Activated T-cell treated with anti-CD3 and anti-CD28 coated beads, Interleukin-2, amount 50 U/mL, for 72 hours (primary cell): ENCODE measurements at places on chromosomes 7 and 10.

DNA sequence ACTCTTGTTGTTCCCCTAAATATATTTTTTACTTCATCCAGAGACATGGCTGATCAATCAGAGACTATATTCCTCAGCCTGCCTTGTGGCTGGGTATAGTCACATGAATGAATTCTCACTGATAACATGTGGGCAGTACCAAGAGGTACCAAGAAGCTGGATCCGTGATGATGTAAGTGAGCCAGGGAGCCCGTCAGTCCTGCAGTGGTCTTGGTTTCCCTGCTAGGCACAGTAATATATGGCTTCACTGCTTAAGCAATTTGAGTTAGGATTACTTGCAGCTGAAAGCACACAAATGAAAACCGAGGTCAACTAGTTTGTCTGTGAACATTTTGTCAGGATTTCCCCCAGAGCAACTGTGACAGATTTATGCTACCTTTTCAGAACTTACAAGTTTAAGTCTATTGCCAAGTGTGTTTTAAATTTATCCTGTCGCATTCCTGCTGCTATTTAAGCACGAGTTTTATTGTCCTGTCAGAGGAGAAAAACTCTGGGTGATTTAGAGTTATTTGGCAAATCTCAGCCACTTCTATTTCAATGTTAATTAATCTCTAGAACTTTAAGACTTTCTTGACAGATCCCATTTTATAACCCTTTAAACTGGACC lies 381.8 kb downstream of the PHF14 start:
- DNase-seq: no peak

DNA sequence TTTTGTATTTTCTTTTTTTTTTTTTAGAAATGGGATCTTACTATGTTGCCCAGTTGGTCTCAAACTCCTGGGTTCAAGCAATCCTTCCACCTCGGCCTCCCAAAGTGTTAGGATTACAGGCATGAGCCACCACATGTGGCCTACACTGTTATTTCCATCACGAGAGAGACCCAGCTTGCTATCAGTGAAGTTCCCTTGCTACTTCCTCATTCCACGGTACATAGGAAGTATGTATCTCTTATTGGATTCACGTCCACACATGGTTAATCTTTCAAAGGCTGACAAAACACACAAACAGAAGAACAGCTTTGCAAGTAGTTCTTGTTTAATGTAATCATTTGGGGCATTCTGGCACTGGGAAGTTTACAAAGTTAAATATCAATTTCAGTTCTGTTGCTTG lies 50.9 kb downstream of the DCLRE1A start:
- DNase-seq: no peak

DNA sequence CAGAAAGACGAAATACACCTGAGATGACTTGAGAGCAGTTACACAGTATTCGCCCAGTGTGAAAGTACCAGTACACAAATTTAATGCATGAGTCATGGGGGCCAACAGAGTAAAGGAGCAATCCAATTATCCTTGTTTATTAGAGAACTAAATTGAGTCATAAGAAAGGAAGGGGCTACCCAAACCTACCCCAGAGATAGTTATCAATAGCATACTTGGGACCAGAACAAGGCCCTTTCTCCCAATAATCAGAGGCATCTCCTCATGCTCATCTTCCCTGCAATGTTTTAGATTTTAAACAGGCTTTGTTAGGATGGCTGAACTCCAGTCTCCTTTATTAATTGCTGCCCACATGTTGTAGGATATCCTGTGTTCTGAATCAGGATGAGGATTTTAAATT lies 239.7 kb upstream of the LRGUK start:
- no peak for DNase-seq

- DNase-seq: no peak
Observed at GRCh38 chr10:83165265-83165664, 974.0 kb upstream of the GHITM start.

DNA sequence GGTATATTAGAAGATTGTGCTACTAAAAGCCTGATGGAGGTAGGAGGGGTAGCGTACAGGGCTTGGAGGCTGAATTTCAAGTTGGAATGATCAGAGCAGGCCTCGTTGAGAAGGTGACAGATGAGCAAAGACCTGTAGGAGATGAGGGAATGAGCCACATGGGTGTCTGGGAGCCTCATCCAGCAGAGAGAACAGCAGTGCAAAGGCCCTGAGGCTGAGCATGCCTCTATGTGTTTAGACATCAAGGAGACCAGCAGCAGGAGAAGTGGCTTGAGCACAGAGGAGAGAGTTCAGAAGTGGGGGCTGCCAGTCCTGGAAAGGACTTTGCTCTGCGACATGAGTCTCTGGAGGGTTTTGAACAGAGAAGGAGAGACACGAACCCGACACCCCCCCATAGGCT lies 111.7 kb downstream of the TMEM130 start:
- no peak for DNase-seq

GRCh38 chr7:78438433-78438832 lies 639.9 kb downstream of the PHTF2 start:
- no peak for DNase-seq

- DNase-seq: no peak
Observed at GRCh38 chr10:69973678-69974077, 79.0 kb upstream of the MACROH2A2 start.

DNA sequence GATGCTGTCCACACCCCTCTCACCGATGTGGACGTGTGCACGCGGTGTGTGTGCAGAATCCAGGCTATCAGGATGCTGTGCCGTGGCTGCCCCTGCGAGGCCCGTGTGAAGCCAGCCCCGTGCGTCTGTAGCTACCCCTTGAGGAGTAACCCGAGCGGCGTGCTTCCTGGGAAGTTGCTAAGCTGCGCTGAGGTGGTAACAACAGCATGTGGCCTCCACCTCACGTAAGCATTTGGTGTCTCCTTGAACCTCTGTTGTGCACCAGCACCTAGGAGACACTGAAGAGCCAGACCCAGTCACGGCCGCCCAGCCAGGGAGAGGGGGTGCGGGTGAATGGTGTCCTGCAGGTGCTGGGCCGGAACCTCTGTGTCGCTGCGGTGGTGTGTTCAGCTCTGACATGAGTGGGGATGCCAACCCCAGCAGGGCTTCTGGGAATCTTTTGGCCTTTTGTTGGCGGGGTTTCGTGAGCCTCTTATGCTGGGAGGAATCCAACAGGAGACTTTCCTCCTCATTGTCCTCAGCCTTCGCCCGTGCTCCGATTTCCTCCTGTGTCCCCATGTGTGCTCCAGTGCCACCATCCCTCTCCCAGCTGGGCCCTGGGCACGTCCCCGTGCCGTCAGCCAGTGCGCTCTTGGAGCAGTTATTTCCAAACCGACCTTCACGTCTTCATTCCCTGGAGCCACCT lies 60.4 kb downstream of the DNAJB6 start:
- DNase-seq: no peak

- no peak for DNase-seq
Observed at GRCh38 chr7:5693529-5693928, 87.9 kb downstream of the RNF216 start.

GRCh38 chr7:56188823-56189346 lies 72.7 kb upstream of the NUPR2 start:
- no peak for DNase-seq

DNA sequence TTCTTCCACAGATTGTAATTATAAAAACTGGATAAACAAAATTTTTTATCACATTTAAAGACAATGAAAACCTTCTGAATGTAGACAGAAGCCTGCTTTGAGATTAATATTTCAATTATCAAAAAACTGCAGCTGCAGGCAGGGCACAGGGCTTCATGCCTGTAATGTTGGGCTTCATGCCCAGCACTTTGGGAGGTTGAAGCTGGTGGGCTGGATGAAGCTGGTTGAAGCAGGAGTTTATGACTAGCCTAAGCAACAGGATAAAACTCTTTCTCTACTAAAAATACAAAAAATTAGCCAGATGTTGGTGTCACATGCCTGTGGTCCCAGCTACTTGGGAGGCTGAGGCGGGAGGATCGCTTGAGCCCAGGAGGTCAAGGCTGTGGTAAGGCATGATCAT lies 41.2 kb downstream of the PDZD8 start:
- no peak for DNase-seq

DNA sequence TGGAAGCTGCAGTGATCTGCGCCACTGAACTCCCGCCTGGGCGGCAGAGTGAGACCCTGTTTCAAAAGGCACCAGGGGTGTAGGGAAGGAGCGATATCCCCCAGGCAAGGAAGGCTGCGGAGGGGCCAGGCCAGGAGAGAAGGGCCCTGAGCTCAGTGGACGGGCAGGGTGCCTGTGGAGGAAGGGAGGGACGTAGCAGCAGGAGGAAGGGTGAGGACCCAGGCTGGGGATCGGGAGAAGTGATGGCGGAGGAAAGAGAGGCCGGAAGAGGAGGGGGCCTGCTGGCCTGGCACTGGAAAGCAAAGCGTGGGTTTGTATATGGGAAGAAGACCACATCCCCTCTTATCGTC lies 45.6 kb downstream of the ALOX5 start:
- DNase-seq: peak; percentile 18

- DNase-seq: no peak
Observed at GRCh38 chr10:60985951-60986350, 42.0 kb upstream of the RHOBTB1 start.

DNA sequence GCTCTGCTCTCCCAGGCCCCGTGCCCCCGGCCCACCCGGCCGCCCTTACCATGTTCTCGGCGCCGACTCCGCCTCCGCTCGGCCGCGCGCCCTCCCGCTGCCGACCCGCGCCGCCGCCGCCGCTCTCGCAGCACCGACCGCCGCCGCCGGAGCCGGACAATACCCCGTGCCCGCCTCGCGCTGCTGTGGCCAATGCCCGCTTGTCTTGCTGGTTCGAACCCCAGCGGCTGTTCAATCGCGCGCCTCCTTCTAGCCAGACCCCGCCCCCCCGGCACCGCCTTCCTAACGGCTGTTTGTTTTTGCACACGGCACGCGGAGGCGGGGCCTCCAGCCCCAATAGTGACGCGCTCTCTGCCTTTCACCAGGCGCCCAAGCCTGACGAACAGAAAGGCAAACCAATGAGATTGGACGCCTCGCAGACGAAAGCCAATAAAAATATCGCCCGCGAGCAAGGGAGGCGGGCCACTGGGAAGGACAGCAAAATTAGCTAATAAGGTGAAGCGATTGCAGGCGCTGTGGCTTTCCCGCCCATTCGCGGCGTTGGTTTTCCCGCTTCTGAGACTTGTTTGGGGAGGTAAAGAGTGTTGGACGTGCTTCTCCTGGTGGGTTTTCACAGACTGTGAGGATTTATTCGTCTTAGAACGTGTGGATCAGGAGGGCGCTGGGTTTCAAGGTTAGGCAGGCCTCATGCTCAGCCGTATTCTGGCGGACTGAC lies at the start of gene H2AZ2:
TSS of gene H2AZ2 (minus strand) at position 168 of the 715 bp plus-strand sequence. CDS start at position 52, 116 bp downstream.
- DNase-seq: peak; percentile 100

GRCh38 chr7:116653204-116653603 lies 18.8 kb upstream of the MET start:
- peak; percentile 27 for DNase-seq

- DNase-seq: no peak
Observed at GRCh38 chr10:14191407-14191806, 139.3 kb downstream of the FRMD4A start.

GRCh38 chr10:119406601-119407253 lies 135.8 kb downstream of the RGS10 start:
- no peak for DNase-seq

DNA sequence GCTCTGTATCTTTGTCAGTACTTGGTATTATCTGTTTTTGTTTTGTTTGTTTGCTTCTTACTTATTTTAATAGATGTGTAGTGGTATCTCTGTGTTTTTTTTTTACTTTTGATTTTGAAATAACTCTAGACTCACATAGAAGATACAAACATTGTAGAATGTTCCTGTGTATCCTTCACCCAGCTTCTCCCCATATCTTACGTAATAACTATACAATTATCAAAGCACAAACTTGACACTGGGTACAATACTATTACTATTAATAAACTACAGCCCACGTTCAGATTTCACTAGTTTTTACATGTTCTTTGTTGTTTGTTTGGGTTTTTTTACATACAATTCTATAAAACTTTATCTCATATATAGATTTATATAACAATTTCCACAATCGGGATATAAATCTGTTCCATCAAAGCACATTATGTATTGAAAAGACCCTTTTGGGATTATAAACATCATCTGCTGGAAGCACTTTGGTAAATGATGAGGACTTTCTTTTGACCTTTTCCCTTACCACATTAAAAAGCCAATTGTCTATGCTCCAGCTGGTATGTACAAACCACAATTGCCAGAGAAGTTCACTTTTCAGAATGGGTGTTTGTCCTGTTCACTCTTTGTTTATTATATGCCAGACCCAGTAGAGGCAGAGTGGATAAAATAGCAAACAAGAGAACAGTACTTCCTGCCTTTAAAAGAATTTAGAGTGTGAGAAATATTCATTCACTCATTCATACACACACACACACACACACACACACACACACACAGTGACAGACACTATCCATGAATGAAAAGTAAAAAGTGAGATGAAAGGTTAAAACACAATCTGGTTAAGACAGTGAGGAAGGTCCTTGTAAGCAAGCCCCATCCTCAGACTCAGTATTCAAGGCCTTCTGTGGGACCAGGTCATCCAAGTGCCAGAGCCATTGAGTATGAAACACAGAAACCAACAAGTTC lies 113.0 kb downstream of the SGMS1 start:
- no peak for DNase-seq

- DNase-seq: no peak
Observed at GRCh38 chr10:126465771-126466170, 77.5 kb upstream of the ADAM12 start.

- DNase-seq: no peak
Observed at GRCh38 chr7:94360926-94361325, 33.8 kb upstream of the COL1A2 start.

DNA sequence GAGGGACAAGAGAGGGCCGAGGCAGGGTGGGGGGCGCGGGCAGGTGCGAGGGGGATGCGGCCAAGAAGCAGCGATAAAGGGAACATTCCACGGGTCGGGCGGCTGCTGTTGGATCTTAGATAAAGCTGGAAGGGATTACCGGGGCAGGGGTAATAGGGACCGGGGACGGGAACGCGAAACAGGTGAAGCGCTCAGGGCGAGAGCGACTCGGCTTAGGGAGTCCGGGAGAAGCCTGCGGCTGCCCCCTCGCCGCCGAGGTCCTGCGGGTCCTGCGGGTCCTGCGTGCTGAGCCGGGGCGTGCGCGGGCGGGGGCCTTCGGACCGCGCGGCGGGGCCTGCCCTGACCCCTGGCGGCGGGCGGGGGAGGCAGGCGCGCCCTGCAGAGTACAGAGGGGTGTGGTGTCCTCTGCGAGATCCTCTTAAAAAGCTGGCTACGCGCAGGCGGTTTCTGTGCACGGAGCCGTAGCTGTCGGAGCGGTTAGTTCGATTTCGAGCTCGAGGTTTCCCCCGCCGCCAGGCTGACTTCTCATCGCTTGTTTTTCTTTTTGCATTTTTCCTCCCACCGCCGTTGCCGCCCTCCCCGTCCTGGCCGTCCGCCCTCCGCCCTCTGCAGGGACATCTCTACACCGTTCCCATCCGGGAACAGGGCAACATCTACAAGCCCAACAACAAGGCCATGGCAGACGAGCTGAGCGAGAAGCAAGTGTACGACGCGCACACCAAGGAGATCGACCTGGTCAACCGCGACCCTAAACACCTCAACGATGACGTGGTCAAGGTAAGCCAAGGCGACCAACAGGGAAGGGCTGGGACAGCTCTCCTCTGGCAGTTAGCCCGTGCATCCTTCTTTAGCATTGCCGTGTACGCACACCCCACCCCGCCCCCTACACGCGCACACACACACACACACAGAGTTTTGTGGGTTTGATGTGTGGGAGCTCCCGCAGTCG lies 1.4 kb downstream of the CAV1 start:
- DNase-seq: peak; percentile 74
